GM23338 (cell line): ENCODE measurements at places on chromosomes 12 and 14.

- DNase-seq: no peak
Observed at GRCh38 chr12:67720351-67720856, 71.9 kb downstream of the DYRK2 start.

DNA sequence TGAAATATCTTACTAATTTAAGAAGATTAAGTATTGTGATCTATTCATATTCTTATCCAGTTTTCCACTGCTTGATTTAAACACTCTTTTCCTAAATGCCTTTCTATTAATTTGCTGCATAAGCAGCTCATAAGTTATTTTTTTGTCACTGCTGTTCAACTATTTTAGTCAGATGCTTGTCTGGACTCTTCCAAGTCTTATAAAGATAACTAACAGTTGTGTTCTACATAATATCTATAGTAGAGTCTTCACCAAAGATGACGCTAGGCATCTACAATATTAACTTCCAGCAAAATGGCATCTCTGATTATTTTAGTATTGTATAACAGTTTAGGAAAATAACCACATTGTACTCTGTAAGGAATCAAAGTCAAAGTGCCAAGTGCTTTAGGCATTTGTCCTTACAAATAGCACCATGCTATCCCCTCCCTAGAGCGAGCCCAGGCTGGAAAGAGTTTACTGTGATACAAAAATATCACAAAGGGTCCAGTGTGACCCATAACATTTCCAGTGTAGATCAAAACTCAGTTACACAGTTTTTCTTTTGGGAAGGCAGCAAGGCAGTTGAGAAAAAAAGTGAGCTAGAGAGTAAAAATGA is 98.2 kb downstream of the DENND5B start:
- no peak for DNase-seq

GRCh38 chr12:171743-172676 is 41.9 kb downstream of the SLC6A12 start:
- DNase-seq: no peak

DNA sequence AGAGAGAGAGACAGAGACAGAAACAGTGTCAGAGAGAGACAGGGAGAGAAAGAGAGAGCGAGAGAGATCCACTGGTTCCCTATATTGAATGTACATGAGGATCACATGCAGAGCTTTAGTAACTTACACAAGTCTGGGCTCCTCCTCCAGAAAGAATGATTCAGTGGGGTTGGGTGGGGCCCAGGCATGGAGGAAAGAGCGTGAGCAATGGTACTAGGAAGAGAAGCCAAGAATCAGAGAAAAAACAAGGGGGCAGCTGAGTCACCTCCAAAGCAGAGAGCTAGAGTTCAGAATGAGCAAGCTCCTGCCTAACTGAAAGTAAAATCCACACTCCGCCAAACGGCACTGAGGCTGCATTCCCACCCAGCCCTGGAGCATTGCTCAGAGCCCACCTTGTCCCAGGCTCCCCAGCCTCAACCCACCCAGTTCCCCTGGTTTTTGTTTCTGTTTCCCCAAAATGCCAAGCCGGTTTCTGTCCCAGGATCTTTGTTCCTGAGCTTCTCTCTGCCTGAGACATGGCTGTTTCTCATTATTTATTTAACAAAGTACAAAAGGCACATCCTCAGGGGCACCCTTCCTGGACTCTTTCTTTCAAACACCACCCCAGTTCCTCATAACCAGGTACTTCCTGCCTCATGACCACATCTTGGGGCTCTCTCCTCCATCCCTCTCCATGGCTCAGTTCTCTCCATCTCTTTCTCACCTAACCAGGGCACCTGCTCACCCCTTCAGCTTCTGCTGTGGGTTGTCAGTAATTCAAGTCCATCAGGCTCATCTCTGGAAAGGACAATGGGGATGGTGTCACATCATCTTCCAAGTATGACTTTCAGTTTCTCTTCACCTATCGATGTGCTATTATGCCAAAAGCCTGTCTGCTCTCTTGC is 670.3 kb upstream of the TBX3 start:
- DNase-seq: no peak

DNA sequence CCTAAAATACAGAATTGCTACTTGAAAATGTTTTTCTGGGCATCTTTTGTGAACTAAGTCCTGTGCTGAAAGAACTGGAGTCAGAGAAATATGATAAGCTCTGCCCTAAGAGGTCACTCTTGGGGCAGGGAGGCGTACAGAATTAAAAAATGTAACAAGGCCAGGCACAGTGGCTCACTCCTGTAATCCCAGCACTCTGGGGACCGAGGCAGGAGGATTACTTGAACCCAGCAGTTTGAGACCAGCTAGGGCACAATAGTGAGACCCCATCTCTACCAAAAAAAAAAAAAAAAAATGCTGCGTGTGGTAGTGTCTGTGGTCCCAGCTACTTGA is 46.0 kb downstream of the TMCC3 start:
- no peak for DNase-seq

GRCh38 chr14:95290871-95291431 is 28.8 kb downstream of the CLMN start:
- DNase-seq: peak; percentile 54

DNA sequence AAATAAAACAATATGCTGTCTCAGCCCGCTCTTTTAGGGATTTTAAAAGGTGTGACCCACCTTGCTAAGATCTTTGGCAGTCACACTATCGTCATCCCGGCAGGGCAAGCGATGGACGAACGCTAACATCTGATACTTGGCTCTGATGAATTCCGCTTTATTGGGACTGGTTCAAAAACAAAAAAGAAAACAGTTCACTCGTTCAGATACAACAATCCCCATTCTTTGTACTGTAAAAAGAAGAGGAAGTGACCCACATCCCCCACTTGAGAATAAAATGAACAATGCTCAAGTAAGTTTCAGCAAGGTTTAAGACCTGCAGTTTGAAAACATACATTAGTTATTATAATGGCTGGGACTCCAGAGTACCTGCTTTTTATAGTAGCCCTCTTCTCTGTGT is 7.3 kb downstream of the GIT2 start:
- no peak for DNase-seq

GRCh38 chr12:41496009-41496408 is 307.9 kb downstream of the PDZRN4 start:
- DNase-seq: no peak

- DNase-seq: peak; percentile 91
Observed at GRCh38 chr12:113154351-113154973, 4.9 kb downstream of the CFAP73 start.

GRCh38 chr14:106631879-106632278 is 1105.5 kb downstream of the TMEM121 start:
- DNase-seq: no peak

- DNase-seq: peak; percentile 83
Observed at GRCh38 chr12:121799842-121800693, 3.7 kb upstream of the SETD1B start.

DNA sequence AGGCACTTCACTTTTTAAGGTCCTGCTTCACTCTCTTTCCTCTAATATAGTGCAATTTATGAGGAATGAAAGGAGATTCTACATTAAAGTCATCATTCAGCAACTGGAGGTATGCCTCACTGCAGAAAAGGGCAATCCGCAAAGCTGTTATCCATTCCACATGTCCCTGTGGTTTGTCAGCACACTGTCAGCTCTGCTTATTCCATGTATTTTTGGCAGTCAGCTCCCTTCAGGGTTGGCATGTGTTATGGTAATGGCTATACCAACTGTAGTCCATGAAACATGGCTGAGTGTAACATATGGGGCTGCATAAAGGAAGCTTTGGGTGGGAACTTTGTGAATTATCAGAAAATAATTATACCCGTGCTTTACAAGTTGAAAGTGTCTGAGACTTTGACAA is 154.1 kb downstream of the GALC start:
- no peak for DNase-seq

- no peak for DNase-seq
Observed at GRCh38 chr12:25775968-25776367, 182.5 kb upstream of the RASSF8 start.

DNA sequence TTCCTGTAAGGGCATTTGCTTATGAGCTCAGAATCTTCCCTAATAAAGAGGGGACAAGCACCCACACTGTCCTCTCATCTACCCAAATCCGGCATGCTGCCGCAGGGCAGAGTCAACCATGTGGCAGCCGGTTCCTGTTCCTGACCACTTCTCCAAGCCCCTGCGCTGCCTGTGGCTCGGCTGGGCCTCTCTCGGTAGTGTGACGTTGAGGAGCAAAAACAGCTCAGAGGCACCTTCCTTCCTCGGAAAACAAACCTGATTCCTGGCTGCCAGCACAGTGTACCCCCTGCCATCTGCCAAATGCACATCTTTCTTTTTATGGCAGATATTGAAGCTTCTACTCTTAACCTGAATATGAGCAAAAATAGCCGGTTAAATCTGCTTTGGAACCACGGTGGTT is 50.5 kb downstream of the CFAP251 start:
- no peak for DNase-seq

DNA sequence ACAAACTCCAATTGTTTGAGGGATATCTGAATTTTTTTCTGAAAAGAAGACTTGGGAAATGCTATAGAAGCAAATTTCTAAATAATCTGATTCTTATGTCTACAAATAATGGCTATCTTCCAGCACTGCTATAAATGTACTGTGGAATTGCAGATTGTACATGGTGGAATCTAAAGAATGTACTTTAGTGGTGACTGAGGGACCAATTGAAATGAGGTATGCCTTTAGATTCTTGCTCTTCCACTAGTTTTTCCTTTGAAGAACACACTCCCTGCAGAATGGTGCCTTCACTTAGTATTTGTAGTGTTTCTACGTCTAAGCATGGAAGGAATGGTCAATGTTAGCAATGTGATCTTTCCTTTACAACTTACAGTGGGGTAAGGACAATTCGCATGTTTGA is 11.7 kb upstream of the PRB4 start:
- no peak for DNase-seq

GRCh38 chr14:78448164-78449094 is 278.3 kb downstream of the NRXN3 start:
- peak; percentile 81 for DNase-seq

GRCh38 chr12:9646794-9647781 is 22.4 kb upstream of the CLEC2D start:
- peak; percentile 30 for DNase-seq

DNA sequence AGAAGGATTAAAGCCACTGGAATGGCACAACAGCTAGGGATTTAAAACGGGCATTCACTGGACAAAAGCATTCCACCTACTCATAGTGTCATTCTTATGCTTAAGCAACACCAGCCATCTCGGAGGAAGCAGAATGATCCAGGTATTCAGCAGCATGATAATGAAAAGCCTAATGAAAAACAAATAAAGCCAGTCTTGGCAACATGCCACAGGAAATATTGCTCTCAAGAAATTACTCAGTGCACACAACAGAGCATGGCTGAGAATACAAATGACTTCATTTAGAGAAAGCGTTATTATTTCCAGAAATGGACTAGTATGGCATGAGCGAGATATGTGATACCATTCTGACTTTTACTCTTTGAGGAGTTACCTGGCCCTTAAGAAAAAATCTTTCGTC is 442.2 kb downstream of the APAF1 start:
- DNase-seq: peak; percentile 67

DNA sequence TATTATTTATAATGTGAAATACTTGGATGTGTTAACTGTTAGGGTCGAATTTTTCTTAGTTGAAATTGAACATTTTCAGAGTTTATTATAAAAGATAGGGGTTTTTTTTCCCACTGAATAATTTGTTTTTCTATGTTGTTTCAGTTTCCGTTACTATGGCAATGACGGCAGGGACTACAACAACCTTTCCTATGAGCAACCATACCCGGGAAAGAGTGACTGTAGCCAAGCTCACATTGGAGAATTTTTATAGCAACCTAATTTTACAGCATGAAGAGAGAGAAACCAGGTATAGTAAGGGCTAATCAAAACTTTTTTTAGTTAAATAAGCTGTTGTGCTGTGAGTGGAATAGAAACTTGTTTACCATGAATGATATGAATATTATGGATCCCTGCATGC is 35.1 kb upstream of the BMAL2 start:
- no peak for DNase-seq

- DNase-seq: peak; percentile 7
Observed at GRCh38 chr14:43503508-43503907, 1003.6 kb downstream of the FSCB start.

- peak; percentile 49 for DNase-seq
Observed at GRCh38 chr12:110109037-110109836, 14.9 kb upstream of the IFT81 start.
